IMR-90 (cell line): ENCODE measurements at places on chromosomes 2 and 18.

DNA sequence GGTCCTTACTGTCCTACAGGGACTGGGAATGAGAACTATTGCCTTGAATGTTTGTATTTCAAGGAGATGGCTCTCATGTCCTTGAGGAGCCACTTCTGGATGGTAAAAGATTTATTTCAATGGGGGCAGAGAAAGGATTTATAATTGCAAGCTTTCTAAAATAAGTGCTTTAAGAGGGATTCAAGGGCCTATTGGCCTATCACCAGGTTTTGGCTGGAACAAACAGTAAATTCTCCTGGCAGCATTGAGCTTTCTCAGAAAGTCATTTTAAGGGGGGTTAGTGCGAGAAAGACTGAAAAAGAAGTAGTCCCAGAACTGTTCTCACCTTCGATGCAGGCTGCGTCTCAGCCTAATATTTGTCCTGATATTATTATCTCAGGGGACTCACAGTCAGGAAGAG is 29.8 kb downstream of the DPP10 start:
- DNase-seq: no peak

DNA sequence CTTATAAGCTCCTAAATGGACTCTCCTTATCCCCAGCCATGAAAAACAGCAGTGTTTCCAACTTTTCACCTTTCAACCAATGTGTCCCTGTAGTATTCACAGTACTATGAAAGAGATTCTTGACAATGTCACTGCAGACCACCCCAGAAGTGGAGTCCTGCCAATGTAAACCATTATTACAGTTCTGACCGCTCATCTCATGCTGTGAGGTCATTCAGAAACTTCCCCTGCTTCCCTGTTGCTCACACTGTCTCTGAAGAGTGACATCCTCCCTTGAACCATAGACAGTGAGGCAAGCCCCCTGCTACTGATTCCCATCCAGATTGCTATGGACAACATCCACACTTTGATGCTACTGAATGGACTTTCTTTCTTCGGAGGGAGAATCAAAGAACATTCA is 1523.7 kb upstream of the ACVR2A start:
- peak; percentile 72 for DNase-seq

- DNase-seq: no peak
Measured at GRCh38 chr2:157193461-157193860, 64.0 kb upstream of the GALNT5 start.

DNA sequence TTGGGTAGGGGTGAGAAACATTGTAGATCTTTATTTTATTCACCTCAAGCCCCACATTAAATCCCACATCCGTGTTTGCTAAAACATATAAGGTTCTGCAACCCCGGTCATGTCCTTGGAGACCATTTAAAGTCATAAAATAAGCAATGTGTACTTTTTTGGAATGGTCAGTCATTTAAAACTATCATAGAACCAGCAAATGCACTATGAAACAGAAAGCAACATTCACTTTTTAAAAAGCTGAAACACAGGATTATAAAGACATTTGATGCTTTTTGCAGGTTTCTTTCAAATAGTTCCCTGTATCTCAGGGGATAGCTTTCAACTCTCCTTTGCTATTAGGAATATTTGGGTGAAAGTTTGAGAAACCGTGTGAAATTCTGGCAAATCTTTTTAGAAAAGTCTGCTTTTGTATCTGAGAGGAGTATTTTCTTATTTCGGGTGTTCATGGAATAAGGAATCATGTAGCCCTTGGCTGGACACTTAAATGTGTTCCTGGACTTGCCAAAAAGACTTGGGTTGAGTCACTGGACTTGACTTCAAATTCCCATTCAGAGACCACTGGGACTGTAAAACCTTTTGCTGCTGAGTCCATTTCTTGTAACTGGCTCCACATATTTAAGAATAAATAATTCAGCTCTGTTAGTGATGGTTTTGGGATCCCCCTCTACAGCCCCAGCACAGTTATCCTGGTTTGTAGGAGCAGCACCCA is 5.9 kb upstream of the CETN1 start:
- DNase-seq: no peak

- DNase-seq: no peak
Measured at GRCh38 chr2:239946864-239947728, 78.0 kb downstream of the NDUFA10 start.

DNA sequence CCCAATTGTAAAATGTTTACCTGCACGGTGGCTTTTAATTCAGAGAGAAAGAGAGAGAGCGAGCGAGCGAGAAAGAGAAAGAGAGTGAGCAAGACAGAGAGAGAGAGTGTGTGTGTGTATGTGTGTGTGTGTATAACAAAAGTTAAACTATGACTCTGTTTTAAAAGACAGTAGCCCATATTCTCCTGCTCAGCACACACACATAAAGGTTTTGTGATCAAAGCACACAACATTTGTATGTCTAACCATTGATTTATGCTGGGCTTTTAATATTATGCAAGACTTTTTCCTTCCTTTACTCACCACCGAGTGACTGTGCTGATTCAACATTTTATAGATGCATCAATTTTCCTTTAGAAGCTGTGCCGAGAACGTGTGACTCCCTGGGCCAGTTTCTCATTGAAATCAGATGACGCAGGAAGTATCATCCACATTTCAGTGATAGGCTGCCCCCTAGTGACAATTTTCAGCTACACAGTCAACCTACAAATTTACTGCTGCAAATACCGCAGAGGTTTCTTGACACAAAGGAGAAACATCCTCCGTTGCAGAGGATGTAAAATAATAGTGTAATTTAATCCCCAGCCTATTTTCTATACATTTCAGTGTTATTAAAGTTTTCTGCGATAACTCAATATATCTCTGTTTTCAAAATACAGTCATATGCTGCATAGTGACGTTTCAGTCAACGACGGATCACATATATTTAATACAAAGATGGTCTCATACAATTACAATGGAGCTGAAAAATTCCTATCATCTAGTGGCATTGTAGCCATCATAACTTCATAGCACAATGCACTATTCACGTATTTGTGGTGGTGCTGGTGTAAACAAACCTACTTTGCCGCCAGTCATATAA is 165.9 kb upstream of the TANK start:
- peak; percentile 90 for DNase-seq

DNA sequence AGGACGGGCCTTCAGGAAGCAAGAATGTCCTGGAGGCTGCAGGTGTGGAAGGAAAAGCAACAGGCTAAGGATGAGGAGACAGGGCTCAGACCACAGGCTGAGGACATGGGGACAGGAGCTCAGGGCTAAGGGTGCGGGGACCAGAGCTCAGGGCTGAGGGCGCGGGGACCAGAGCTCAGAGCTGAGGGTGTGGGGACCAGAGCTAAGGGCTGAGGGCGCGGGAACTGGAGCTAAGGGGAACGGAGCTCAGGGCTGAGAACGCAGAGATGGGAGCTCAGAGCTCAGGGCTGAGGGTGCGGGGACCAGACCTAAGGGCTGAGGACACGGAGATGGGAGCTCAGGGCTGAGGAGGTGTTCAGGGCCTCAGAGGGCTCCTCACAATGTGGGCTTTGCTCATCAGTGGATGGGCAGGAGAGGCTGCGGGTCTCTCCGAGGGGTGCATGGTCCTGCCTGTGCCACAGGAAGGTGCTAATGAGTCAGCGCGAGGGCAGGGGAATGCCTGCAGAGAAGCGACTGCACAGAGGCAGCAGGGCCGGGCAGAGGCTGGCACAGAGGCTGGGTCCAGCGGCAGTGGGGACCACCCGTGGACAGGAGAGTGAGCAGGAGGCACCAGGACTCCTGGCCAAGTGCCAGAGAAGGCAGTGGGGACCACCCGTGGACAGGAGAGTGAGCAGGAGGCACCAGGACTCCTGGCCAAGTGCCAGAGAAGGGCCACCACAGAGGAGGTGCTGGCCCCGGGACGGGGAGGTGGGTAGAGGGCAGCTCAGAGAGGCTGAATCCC is 271.7 kb downstream of the TWIST2 start:
- no peak for DNase-seq

GRCh38 chr2:200348897-200349563 is 42.5 kb downstream of the SPATS2L start:
- DNase-seq: no peak

DNA sequence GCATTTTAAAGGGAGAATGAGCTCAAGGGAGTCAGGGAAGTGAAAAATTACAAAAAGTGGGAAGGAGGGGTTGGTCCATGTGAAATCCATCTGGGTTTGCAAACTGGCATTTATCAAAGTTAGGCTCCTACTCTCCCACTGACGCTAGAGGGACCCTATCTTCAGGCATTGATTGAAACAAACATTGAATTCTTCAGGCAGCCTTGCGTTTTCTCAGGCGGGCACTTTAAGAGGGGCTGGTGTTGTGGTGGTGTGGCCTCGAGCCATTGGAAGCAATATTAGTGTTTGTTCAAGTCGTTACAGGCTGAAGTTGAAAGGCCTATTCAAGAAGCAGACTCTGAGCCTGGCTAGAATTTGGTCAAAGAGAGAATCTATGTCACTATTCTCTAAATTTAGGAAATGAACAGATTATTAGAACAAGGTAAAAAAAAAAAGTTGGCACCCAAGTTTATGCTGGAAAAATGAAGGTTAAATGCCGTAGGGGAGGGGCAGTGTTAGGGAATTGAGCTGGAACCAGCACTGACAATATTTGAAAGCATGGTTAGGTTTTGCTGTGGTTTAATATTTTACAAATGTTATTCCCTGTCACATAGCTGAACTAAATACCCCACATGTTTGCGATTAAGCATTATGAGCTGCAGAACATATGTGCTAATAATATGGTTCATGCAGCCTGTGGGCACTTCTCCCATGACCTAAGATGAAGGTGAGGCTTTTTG is 36.8 kb downstream of the STON1 start:
- DNase-seq: peak; percentile 17

DNA sequence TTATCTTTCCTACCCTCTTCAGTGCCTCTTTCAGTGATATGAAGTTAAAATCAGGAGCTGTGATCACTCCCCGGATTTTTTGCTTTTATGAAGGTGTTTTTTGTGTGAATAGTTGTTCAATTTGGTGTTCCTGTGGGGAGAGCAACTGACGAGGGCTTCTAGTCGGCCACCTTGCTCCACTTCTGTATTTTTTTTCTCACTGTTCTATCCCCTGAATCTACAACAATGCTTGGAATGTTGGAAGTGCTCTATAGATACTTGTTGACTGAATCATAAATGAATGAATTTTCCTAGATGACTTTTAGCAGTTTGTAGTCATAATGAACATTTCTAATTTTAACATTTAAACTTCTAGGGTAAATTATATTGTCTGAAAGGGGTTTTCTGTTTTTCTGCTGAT is 247.3 kb downstream of the ZNF385B start:
- DNase-seq: peak; percentile 40

GRCh38 chr18:22046473-22046872 is 122.9 kb upstream of the GATA6 start:
- no peak for DNase-seq

DNA sequence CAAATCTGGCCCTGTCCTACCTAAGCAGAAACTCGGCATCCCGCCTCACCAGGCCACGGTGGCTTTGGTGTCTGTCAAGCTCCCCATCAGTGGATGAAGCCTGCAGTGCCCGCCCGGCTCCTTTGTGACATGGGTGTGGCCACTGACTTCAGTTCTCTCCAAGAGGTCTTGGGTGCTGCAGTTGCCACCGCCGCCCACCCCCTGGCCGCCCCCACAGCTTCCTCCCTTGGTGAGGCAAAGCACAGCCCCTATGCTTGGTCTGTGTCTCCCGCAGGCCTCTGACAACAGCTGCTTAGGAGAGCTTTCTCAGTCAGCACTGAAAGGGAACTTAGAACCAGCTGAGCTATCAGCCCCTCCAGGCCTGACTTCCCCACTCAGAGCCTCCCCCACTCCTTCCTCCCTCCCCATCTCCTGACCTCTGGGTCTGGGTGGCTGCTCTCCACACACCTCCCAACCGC is 22.9 kb upstream of the GPR55 start:
- DNase-seq: no peak

DNA sequence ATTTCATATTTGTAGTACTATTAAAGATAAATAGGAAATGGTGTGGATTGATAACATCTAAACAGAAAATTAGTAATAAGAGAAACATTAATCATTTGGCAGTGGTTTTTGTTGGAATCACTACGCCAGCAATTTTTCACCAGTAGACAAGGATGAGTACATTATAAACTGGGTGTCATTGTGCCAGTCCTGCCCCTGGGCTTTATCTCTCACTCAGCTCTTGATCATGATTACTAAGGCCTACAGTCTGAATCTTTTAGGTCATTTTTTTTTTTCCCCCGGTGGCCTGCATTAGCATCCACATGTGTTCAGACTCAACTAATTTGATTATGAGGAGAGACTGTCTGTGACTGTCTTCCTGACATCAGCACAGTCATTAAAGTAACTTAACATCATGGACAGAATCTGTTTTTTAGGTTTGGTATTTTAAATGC is 16.2 kb downstream of the GULP1 start:
- no peak for DNase-seq

DNA sequence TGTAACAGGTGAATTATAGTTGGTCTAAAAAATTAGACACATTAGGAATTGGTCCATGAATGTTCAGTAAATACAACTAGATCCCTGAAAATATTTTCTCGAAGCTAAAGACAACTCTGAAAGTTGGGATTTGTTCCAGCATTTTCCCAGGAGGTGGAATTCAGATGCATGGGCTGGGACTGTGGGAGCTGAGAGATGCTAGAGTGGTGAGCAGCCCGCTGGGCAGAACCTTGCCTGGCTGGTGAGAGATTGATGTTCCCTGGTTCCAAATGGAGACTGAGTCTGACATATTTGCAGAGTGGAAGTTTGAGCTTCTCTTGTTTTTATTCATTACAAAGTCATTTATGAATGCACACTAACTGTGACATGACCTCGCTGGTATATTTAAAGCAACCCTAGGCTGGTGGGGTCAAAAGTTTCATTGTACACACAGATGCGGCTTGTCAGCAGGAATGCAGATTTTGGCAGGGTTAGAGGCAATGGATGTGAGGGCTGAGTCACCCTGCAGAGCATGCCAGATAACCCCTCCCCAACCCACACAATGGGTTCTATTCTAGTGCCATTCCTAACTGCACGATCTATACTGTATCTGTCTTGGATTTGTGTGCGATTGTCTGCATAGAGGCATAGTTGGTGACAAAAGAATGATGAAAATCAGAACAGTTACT is 23.5 kb upstream of the TMEM178A start:
- peak; percentile 91 for DNase-seq

GRCh38 chr2:158004126-158004764 is 97.4 kb upstream of the UPP2 start:
- no peak for DNase-seq

DNA sequence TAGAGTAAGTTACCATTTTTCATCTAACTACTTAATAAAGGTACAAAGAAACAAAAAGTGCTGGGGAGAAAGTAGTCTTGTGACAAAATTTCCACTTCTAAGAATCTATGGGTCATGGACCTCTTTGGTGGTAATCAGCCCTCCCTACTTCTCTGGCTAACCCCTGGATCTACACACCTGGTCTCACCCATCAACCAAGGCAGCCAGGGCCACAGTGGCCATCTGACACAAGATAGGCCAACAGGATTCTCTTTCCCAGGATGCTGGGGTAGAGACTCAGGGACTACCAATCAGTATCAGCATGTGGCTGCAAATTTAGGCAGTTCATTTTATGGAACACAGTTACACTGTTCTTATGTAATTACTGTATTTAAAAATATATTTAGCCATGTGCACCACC is 17.8 kb downstream of the RNF149 start:
- no peak for DNase-seq

DNA sequence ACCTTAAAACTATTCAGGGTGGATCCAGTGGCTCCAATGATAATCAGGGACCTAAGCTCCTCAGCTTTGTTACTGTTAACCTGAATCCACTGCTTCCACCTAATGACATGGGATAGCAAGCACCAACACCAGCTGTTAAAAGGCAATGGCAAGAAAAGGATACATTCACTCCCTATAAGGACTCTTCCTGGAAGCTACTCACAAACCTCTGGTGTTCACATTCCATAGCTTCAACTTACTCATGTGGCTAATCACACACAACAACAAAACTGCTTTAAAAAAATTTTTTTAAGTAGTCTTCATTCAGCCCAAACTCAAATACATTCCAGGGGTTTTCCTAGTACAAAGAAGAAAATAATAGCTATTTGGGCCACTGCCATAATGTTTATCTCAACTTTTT is 24.5 kb downstream of the ROCK2 start:
- DNase-seq: peak; percentile 8
